Effector memory CD8-positive, alpha-beta T cell (primary cell): ENCODE measurements at places on chromosomes 6 and 20.

DNA sequence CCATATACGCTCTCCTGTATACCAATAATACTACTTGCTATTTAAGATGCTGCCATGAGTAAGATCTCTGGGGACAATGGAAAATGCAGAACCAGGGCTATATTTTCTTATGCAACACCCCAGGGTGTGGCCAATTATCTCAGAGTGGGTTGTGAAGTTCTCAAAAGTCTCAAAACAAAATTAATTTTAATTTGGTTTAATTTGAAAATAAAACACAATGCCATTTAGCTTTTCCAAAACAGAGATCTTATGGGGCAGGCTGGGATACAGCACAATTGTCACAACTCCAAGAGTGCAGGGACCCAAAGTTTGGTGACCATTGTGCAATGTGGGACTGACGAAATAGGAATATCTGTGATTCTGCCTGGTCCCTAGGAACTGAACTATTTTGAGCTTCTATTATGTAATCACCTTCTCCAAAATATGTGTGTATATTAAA lies 43.1 kb downstream of the MBOAT1 start:
- no peak for DNase-seq

DNA sequence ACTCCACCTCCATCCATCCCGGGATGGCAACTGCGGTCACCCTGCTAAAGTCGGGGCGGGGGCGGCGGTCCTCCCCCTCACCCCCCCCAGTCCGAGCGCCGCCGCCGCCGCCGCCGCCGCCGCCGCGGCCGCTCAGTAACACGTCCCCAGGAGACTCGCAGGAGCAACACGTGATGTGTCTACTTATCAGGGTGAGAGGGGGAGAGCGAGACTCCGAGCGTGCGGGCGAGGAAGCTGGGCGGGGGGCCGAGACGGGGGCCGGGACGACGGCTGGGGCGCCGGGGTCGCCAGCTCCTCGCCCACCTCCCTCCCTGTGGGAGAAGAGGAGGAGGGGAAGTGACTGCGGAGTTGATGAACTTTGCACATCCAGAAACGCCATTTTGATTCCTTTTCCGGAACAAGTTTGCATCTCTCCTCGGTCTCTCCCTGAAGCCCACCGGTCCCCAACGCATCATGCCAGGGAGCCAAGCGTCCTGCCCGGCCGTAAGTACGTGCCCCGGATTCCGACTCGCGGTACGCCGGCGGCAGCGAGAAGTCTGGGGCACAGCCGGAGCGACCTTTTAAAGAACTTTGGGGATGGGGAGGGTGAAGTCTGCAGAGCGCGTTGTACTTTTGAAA lies at the start of gene RREB1:
TSS of gene RREB1 (plus strand) at position 384 of the 618 bp plus-strand sequence. CDS start 73,951 bp downstream, outside the sequence.
- peak; percentile 47 for DNase-seq

- DNase-seq = no peak
Measured at GRCh38 chr6:7161253-7161623, 53.5 kb downstream of the RREB1 start.

DNA sequence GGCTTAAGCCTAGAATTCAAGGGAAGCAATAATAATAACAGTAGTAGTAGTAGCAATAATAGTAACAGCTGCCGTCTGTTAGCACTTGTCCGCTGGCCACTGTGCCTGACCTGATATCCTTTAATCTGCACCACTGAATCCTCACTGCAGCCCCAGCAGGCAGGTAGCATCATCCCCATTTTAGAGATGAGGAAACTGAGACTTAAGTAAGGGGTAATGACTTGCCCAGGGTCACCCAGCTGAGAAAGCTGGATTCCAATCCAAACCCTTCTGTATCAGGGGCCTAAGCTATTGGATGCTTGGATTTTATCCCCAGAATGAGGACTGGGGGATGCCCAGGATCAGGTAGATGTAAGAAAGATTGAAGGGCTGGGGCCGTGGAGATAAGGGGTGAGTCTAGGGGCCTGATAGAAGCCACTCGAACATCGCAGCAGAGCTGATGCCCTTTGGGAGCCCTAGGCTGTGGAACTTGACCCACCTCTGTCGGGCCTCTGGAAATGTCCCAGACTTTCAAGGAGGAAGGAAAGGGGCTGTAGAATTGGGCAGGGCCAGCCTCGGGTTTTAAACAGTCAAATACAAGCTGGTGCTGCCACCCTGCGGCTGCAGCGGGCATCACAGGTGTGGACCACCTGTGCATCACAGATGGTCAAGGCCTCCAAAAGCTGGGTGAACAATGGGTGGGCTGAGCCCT lies 102.1 kb upstream of the MYL9 start:
- peak; percentile 58 for DNase-seq

GRCh38 chr6:169802790-169803189 lies 51.4 kb downstream of the ERMARD start:
- DNase-seq = no peak

DNA sequence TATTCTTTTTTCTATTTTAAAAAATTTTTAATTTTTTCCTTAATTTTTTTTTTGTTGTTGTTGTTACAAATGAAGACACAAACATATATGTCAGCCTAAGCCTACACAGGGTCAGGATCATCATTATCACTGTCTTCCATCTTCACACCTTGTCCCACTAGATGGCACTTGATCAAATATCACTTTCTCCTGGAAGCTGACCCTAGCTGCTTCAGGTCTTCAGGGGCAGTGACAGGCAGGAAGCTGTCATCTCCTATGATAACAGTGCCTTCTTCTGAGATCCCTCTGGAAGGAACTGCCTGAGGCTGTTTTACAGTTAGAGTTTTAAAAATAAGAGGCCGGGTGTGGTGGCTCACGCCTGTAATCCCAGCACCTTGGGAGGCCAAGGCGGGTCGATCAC lies 70.2 kb upstream of the EEF1E1 start:
- no peak for DNase-seq

DNA sequence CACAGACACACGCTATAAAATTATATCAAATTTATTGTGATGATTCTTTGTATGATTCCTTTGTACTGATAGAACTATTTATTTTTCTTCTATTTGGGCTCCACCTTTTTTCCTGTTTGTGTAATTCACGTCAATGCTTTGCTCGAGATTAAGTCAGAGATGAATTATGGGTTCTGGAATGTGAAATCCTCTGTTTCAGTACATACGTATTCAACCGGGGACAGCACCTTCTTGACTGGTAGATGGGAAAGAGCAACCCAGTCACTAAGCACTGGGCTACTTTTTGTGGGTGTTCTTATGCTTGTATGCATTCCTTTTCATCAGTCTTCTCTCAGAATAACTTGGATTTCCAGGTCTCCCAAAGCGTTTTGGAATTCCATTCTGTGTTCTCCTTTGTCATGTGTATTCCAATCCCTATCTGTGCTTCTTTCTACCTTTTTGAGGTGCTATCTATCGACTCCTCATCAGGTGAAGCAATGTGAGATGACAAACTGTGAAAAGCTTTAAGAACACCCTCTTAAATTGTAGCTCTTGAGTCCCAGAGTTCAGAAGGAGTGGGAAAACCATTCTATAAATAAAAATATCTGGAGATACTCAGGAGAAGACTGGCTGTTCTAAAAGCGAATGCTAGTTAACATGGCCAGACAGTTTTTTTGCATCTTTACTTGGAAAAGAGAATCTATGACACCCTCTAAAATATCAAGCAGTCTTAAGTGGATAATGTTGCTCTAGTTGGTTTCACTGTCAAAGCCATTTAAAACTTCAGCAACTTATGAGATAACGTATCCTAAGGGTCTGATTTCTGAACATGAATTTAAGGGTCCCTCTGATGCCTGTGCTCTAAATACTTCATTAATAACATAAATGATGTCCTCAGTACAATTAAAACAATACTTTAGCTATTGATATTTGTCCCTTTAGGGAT lies 197.7 kb upstream of the PREP start:
- DNase-seq = no peak

DNA sequence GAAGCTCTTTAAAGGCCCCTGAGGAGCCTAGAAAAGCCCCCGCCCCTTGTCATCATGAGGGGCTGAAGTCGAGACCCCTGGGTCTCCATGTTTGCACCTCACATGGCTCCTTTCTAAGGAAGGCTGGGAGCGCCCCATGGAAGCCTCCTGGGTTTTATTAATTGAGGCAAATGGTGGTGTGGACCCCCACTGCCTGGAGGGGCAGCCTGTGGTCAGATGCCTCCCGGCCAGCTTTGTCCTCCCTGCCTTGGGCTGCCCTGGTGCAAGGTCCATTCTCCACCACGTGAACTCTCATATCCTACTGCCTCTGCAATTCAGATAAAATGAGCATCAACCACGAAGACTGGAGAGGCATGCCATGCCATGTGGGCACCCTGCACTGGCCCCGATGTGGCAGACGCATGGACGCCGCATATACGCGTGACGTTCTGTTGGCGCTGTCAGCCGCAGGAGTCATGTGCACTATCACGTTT lies 295.5 kb downstream of the TAF4 start:
- DNase-seq = no peak

DNA sequence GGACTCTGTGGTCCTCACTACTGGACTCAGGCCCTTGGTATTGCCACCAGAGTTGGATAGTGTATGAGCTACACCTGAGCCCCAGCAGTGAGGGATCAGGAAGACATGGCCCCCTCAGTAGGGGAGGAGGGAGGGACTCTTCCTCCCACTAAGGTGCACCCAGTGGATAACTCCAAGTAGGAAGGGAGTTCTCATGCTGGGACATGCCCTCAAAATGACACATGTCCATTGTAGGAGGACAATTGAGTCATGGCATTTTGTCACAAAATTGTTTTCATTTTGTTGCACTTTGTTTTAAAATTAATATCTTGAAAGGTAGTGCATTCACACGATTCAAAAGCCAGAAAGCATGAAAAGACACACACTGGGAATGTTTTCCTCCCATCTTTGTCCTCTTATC lies 127.2 kb downstream of the FOXO3 start:
- no peak for DNase-seq

- no peak for DNase-seq
Measured at GRCh38 chr6:119314885-119315272, 34.7 kb downstream of the MAN1A1 start.

DNA sequence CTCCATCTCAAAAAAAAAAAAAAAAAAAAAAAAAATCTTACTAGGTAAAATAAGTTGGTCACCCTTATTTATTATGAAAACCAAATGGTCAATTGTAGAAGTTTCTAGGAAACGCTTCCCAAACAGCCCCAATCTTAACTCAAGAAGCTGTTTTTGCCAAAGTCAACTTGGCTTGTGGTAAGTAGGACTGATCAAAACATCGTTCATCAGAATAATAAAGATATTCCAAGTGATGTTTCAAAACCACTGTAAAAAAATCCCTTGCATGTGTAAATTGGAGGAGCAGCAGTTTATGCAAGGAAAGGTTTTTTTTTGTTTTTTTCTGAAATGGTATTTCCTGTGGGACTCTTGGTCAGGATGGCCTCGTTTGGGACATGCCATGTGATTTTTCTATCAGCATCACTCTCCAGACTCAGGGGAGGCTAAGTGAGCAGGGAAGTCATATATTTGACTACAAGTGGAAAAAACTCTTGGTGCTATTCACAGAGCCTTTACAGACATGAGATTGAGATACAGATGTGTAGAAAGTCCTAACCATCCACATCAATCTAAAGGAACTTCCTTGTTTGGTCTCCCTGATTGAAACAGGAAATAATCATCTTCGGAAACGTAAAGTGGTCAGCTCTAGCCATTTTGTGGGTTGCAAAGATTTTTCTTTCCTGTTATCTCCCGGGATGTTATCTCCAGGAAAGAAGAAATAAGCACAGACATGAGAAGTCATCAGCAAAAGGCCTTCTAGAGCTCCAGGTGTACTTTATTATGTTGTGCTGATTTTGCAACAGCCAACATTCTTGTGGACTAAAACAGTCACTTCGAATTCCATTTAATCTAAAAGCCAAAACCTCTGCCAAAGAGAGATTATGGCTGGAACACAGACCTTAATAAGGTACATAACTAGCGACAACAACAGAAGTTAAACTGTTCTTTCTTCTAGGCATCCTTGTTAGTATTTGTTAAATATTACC lies 177.8 kb downstream of the EDN1 start:
- DNase-seq = no peak

DNA sequence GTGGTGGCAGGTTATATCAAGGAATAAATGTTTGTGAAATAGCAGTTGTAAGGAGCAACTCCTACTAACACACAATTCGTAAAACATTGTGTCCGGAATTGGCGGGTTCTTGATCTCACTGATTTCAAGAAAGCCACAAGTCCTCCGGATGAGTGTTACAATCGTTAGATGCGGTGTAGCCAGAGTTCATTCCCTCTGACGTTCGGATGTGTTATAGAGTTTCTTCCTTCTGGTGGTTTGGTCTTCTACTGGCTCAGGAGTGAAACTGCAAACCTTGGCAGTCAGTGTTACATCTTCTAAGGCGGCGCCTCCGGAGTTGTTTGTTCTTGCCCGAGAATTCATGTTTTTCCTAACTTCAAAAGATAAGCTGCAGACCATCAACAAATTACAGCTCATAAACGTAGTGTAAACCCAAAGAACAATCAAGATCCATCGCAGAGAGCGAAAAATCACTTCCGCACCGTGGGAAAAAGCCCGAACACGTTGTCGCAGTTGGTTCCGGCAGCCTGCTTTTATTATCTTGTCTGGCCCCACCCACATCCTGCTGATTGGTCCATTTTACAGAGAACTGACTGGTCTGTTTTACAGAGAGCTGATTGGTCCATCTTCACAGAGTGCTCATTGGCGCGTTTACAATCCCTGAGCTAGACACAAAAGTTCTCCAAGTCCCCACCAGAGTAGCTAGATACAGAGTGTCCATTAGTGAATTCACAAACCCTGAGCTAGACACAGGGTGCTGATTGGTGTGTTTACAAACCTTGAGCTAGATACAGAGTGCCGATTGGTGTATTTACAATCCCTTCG lies 58.2 kb downstream of the TRIM27 start:
- peak; percentile 56 for DNase-seq

GRCh38 chr6:1015825-1016224 lies 296.1 kb upstream of the FOXQ1 start:
- DNase-seq = no peak

DNA sequence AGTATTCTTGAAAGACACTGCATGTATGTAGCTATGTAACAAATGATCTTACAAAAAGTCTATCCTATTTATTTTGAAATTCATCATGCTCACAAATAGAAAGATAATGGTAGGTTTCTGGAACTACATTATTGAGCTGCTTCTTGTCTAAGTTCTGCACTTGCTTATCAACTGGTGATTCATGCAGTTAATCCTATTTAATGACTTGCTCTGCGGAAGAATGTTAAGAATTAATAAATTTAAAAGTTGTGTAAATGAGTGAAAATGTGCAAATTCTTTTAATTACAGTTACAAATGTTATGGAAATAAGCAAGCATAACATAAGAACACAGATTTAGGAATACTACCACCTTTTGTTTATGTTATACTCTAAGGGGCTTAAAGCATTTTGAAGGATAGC lies 67.1 kb upstream of the MCM9 start:
- no peak for DNase-seq

- DNase-seq = no peak
Measured at GRCh38 chr6:24481449-24481848, 7.9 kb downstream of the GPLD1 start.

GRCh38 chr6:114304304-114304887 lies 38.4 kb downstream of the HS3ST5 start:
- no peak for DNase-seq

GRCh38 chr20:13638496-13639149 lies at the start of gene TASP1:
Gene TASP1, minus strand, starts transcription at chr20:13638932. Its CDS starts 8,854 bp downstream, at chr20:13630078.
- peak; percentile 94 for DNase-seq
